Endodermal cell (in vitro differentiated cells): ENCODE measurements at places on chromosomes 4 and X. TPM values are rescaled to one million over a fixed set of nuclear protein-coding genes. Genes with fewer than 3 reads are reported as not detected.

DNA sequence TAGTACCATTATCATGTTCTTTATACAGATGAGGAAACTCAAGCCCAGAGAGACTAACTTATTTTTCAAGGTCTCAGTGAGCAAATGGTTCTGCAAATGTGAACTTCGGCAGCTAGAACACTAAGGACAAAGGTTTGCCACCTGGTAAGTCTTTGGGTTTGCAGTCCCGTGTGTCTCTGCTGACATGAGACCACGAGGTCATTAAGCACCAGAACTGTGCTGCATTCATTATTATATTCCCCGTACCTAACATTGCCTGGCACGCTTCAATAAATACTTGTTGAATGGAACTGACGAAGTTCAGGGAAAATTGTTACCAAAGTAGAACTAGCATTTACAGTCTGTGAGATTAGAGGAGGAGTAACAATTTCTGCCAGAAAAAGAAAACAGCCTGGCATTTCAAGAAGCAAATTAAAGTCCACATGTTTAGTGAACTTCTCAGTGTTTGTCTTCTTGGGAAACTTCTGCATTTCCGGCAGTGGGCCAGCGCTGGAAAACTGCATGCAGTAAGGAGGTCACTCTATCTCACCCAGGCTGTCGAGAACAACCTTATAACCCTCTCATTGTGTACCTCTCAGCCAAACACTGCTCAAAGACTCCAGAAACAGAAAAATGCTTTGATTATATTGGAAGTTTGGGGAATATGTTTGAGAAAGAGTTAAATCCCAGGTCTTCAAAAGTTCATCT is 67.4 kb upstream of the CPEB2 start:
- no peak for DNase-seq

- no peak for DNase-seq
Measured at GRCh38 chr4:31408121-31408520, 688.0 kb downstream of the PCDH7 start.

GRCh38 chr4:72702948-72703347 is 133.9 kb upstream of the ADAMTS3 start:
- DNase-seq = no peak

DNA sequence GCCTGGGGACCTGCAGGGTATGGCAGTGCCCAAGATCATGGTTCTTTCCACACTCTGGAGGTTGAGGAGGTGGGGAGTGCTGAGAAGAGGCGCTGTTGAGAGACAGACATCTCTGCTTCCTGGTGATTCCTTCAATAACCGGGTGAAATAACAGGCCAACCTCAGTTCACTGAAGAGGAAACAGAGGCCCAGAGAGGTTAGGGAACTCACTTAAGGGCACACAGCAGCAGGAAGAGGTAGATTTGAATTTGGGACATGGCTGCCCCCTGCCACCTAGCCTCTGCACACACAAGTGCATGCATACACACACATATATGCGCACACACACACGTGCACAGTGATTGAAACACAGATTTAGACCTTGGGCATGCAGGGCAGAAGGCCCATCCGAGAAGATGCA is 24.9 kb upstream of the HMX1 start:
- DNase-seq = no peak

DNA sequence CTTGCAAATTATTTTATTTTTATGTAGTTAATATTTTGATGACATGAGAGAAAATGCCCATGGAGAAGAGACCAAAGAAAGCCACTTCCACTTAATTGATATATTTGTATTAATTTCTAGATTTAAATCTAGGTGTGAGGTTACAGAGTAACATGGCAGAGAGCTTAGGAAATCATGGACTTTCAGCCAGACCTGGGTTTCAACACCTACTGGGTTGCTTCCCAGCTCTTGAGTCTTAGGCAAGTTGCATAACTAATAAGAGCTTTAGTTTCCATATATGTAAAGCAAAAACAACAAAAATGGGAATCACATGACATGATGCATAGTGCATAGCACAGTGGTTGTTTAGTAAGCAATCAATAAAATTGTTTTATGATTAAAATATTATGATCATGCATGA is 413.3 kb downstream of the CCSER1 start:
- no peak for DNase-seq

SYTL5 gene
- total RNA-seq = 0.70 to 8.6 TPM (median 8.3 TPM) in 3 replicates

GUCY2F gene
- not detected in 3 replicates for total RNA-seq
